ENCODE measurements at places on chromosomes 7 and 10.

GRCh38 chr10:30800368-30800767 lies 170.8 kb upstream of the LYZL2 start:
- no peak for DNase-seq

DNA sequence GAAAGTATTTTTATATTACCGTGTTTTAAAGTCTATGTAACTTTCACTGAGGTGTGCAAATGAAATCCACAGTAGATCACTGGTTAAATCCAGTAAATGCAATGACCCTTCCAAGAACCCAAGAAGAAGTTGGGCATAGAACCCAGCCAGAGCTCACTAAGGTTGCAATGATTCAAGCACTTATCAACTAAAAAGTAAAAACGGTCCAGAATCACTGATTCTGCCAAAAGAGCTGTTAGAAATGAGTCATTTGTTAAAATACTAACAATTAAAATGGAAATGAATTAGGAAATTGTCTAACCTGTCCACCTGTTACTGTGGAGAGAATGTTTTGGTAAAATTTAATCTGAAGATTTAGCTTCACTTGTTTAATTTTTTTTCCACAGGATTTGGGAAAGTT lies 74.4 kb downstream of the ANK3 start:
- DNase-seq, result no peak

DNA sequence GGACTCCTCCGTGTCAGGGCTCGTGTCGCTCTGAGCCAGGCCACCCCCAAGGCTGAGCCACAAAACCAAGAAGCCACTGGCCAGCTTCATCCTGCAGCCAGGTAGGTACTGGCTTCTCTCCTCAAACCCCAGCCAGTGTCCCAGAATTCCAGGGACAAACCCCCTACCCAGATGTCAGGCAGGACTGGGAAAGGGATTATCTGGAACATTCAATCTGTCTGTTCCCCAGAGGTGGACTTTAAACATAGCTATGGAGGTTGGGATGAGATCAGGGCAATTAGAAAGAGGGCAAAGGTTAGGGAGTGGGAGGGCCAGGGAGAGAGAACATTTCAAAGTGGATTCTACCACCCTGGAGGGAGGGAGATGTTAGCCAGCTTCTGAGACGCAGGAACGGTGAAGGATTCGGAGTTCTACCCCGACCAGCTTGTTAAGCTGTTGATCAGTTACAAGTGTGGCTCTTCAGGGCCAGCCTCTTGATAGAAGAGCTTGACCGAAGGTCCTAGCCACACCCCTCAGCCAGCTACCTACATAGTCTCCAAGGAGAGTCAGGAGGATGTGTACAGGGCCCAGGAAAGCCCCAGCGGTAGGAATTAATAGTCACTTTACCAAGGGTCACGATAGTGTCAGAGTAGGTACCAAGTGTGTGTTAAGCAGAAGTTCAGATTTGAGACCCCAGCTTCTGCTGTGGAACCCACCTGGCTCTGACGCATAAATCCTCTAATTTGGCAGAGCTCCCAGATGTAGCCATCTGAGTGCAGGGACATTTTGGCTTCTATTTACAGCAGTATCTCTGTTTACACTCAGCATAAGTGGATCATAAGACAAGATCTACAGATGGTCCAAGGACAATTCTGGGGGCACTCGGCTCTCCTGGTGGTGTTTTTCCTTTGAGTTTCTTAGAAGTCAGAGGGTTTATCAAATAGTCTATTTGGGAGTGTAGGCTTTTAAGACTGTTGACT lies at the start of gene PLA2G12B:
TSS of gene PLA2G12B (minus strand) at position 211 of the 959 bp plus-strand sequence. CDS start at position 90, 121 bp downstream.
- DNase-seq, result no peak

DNA sequence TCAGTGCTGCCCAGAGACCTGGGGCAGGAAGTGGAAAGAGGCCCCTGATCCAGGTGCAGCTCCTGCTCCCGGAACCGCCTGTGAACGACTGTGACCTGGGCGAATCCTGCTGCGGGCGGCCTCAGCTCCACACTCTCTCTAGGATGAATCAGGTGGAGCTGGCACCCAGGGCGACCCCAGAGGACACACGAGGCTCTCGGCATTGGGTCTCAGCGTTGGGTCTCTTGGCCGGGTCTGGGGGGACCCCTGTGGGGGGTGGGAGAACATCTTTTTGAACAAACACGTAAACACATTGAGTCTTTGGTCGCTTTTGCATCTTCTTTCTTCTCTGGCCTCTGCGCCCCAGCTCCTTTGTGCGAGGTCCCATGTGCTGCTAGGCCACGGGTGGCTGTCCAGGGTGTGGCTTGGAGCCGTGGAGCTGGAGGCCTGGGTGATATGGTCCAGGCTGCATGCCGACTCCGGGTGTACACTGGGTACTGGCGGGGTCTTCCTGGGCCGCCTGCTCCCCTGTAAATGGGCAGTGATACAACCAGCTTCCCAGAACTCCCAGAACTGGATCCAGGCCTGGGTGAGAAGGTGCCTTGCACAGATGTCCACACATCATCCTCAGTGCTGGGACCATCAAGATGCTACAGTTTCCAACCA lies 435.8 kb downstream of the DNAJB6 start:
- no peak for DNase-seq

- DNase-seq, result no peak
These were observed 72.4 kb downstream of the TPST1 start for GRCh38 chr7:66277492-66277891.

DNA sequence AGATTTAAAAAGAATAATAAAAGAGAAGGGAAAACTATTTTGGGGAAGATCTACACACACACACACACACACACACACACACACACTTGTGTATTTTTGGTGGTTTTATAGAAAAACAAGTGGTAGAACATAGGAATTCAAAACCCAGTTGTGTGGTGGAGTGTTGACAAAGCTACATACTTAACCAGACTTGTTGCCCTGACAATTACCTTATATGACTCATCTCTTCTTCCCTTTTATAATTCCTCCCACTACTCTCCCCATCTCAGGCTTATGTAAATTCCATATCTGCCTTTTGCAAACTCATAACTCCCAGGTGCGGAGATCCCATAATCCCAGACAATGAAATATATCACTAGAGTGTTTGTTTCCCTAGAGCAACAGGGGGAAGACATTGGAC lies 873.7 kb downstream of the NXPH1 start:
- no peak for DNase-seq

GRCh38 chr7:23654508-23654907 lies 25.5 kb upstream of the FAM221A start:
- DNase-seq, result no peak

- no peak for DNase-seq
These were observed 120.1 kb downstream of the ELAPOR2 start for GRCh38 chr7:86939197-86939814.

DNA sequence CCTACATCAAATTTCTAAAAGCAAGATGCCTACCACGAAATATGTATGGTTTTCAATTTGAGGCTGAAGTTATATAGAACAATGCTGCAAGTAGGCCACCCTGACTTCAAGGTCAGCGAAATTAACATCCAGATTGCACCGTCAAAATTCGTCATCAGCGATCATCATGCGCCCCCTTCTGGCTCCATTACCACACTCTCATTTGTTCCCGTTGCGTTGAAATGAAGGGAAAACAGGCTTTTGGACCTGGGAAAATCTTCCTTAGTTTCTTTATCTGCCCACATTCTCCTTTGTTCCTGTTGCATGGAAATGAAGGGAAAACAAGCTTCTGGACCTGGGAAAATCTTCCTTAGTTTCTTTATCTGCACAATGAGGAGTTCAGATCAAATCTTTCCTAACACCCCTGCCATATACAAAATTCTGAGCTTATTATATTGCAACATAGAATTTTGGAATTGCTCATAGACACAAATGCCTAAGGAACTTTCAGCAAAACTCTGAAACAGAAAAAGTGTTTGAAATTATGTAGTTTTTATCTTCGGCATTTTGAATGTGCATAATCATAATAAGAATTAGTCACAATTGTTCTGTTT lies 98.2 kb upstream of the PRKCQ start:
- peak; percentile 61 for DNase-seq

DNA sequence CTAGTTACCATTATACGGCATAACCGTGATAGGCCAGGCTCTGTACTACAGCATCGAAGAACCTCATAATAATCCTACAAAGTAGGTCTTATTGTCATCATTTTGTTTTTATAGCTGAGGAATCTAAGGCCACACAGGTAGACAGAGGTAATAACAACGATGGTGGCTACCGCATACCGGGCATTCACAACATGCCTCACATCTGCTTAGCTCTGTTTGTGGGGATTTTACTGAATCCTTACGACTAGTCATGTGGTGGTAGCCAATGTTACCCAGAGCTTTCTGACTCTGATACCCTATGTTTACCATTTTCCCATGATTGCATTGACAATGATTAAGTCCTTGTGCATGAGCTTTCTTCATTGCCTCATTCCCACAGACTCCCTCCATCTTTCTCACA lies 269.4 kb downstream of the TCF7L2 start:
- no peak for DNase-seq

DNA sequence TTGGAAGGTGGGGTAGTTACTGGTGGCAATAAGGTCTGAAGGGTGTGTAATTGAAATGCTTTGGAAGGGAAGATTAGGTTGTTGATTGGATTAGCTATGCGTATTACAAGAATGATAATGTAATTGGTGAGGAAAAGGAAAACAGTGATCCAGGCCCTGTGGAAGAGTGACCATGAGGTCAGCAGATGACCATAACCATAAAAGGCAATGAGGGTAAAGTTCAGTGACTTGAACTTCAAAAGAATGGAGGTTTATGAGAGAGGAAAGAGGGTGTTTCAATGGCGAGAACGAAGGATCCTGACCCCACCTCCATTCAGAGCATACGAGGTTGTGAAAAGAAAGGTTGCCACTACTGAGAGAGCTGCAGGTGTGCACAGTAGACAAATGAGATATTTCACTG lies 439.7 kb downstream of the CCSER2 start:
- no peak for DNase-seq

DNA sequence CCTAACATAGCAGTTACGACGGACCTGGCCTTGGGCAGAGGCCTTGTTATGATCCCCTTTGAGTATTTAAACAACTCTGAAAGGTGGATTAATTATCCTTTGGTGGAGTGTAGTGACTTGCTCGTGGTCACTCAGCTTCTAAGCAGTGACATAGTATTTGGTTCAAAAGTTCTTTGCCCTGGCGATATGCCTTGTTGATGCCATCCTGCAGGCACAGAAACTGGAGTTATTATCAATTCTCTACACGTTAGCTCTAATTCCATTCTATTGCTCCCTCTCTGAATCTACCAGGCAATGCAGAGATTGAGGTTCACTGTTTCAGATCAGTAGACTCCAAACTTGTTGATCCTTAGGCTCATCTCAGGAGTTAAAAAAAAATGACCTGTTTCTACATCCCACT lies 32.5 kb upstream of the ELMO1 start:
- no peak for DNase-seq

- no peak for DNase-seq
These were observed at the start of gene SP8 for GRCh38 chr7:20786779-20787659. TSS of gene SP8 (minus strand) at chr7:20786886. CDS start at chr7:20786798, 88 bp downstream.

GRCh38 chr7:91266689-91267090 lies 2.5 kb downstream of the FZD1 start:
- no peak for DNase-seq

DNA sequence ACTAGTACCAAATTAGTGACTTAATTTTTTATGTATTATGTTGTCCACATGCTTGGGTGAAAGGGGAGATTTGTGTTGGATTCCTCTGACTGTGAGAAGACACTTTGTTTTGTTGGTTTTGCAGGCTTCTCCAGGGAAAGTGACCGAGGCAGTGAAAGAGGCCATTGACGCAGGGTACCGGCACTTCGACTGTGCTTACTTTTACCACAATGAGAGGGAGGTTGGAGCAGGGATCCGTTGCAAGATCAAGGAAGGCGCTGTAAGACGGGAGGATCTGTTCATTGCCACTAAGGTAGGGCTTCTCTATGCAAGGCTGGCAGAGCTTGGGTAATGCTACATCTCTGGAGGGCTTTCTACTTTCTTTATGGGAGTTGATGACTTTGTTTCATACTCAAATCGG lies 4.5 kb downstream of the AKR1E2 start:
- no peak for DNase-seq

GRCh38 chr7:113519472-113519871 lies 399.3 kb downstream of the PPP1R3A start:
- no peak for DNase-seq

DNA sequence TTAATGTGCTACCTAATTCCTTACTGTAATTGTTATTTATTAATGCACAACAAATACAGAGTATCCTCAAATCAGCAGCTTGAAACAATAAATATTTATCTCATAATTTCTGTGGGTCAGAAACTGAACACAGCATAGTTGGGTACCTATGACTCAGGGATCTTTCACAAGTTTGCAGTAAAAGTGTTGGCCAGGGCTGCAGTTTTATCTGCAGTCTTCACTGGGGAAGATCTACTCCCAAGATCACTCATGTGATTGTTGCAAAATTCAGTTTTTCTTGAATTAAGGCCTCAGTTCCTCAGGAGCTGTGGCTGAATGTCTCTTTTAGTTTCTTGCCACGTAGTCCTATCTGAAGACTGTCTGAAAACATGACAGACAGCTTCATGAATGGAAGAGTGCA lies 237.8 kb downstream of the ZWINT start:
- DNase-seq, result no peak

GRCh38 chr7:137933270-137934017 lies 68.4 kb downstream of the CREB3L2 start:
- no peak for DNase-seq

DNA sequence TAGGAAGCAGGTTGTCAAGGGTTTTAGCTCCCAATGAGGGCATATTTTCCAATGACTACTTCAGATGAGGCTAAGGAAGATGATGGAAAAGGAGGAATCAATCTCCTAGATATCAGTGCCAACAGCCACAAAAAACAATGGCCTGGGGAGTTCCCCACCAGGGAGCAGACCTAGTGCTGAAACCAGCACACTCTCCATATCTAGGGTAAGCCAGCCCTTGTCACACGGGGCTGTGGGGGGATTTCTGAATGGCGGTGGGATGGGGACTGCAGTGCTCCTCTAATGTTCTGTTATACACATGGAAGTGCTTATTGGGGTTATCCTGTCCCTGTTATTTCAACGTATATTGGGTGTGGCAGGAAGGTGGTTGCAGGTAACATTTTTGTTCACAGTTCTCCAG lies 18.5 kb downstream of the EPC1 start:
- DNase-seq, result no peak

GRCh38 chr7:12403287-12404181 lies at the start of gene VWDE:
TSS of gene VWDE (minus strand) at chr7:12403865. CDS start at chr7:12403716, 149 bp downstream.
- DNase-seq, result no peak

DNA sequence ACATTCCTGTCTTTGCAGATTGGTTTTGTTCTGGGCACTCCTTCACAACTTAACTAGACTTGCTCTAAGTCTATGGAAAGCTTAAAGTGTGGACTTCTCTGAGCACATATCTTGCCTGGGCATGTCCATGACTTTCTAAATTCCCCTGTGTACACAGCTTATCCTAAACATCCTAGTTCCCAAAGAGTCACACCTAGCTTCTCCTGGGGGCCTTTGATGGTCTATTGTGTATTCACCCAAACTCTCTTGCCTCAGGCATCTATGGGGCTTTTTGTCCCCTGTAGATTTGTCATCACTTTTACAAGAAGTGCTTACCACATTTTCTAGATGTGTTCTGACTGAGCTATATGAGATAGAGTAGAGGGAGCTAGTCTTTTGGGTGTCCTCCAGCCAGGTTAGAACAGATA lies 12.2 kb upstream of the ZNF488 start:
- DNase-seq, result no peak

- DNase-seq, result no peak
These were observed 501.6 kb downstream of the GALNT17 start for GRCh38 chr7:71633551-71634008.

- no peak for DNase-seq
These were observed 117.4 kb downstream of the TES start for GRCh38 chr7:116327752-116328151.

All from activated CD4-positive, CD25-positive, alpha-beta regulatory T cell treated with anti-CD3 and anti-CD28 coated beads, Interleukin-2, amount 50 U/mL, for 72 hours (primary cell).